Esophagus squamous epithelium (tissue), 5 donors: ENCODE measurements at places on chromosomes 7 and 10. TPM values are rescaled to one million over a fixed set of nuclear protein-coding genes. Genes with fewer than 3 reads are reported as not detected.

LIPJ gene
- total RNA-seq, result not detected

PRKCQ gene
- 0.76 TPM for total RNA-seq

SPDYE16 gene
- not detected for total RNA-seq

- DNase-seq, result no peak
Observed at GRCh38 chr10:99834410-99834809, 52.0 kb downstream of the ABCC2 start.

GRCh38 chr10:13496164-13496563 lies 32.6 kb downstream of the BEND7 start:
- no peak for DNase-seq

- DNase-seq, result no peak
Observed at GRCh38 chr10:28928484-28928883, 251.2 kb downstream of the BAMBI start.

DNA sequence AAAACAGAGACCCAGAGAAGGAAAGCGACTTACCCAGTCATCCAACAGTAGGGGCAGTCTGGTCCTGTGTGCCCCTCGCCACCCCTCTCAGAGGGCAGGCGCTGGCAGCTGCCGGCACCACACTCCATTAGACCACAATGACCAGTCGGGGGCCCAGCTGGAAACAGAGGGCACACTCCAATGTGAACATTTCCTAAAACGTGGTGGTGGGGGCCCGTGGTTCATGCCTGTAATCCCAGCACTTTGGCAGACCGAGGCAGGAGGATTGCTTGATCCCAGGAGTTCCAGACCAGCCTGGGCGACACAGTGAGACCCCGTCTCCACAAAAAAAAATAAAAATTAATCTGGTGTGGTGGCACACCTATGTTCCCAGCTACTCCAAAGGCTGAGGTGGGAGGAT lies 912 bp upstream of the OAT start:
- DNase-seq, result no peak

- DNase-seq, result no peak
Observed at GRCh38 chr7:140618306-140618705, 22.3 kb downstream of the DENND2A start.
